Cortex of kidney (tissue), 1 donor: ENCODE measurements at places on chromosomes 5 and 9.

DNA sequence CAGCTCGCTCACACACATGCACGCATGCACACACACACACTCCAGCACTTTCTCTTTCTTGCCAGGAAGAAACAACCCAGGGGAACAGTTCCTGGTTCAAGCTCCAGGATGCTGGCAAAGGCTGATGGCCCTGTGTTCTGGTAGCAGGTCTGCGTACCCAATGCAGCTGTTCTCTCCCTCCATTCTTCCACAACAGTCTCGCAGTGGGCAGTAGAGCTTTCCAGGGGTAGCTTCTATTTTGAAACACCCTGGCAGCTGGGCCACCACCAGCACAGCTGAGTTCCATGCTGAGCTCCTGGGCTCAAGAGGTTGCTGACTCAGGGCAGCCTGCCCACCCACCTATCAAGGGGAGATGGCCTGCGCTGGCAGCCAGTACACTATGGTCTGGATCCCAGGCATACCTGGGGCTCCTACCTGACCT, 4.7 kb downstream of the VDAC1 start:
- DNase-seq = no peak

DNA sequence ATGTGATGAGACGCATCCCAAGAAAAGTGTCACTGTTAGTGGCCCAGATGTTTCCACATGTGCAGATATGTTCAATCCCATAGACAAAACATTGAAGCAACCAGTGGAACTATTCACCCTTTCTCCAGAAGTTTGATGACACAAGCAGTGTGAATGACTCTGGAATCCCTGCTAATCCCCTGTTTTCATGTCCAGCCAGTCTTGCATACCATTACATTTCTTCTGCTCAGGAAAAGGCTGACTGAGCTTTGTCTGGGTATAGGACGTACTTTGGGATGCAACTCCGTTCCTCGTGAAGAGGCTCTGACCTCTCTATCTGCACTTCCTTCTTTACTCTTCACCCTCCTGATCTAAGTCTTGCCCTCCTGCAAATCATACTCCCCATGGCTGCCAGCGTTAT, 172.4 kb downstream of the NTRK2 start:
- no peak for DNase-seq

DNA sequence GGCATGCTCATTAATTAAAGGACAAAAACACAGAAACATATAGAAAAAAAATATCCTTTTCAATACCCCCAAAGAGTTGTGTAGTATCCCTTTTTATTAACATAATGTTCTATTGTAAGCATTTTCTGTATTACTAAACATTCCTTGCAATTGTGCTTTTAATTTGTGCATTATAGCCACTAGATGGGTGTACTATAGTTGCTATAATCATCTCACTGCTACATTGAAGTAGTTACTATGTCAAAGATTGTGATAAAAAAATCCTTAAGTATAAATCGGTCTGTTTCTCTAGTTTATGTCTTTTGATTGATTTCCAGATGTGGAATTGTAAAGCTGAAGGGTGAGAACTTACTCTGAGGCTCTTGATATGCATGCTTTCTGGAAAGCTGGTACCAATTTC, 21.4 kb downstream of the FREM1 start:
- DNase-seq = no peak

GRCh38 chr9:135705376-135705775, 3.4 kb downstream of the KCNT1 start:
- no peak for DNase-seq

DNA sequence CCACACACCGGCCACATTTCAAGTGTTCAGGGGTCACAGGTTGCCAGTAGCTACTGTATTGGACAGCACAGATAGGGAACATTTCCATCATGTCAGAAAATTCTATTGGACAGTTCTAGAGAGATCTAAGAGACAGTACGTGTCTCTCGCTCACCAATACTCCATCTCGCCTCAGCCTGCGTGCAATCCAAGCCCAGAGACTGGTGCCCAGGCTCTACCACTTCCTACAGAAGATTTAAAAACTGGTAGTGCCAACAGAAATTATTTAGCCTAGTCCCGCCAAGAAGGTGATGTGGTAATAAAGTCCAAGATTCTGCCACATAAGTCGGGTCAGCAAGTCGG, 390 bp upstream of the SNX2 start:
- no peak for DNase-seq

GRCh38 chr9:108444400-108445358, 411.1 kb downstream of the ACTL7B start:
- no peak for DNase-seq

- DNase-seq = no peak
Measured at GRCh38 chr9:137412431-137412830, 10.5 kb downstream of the EXD3 start.

GRCh38 chr9:22683700-22684075, 237.1 kb downstream of the DMRTA1 start:
- no peak for DNase-seq

DNA sequence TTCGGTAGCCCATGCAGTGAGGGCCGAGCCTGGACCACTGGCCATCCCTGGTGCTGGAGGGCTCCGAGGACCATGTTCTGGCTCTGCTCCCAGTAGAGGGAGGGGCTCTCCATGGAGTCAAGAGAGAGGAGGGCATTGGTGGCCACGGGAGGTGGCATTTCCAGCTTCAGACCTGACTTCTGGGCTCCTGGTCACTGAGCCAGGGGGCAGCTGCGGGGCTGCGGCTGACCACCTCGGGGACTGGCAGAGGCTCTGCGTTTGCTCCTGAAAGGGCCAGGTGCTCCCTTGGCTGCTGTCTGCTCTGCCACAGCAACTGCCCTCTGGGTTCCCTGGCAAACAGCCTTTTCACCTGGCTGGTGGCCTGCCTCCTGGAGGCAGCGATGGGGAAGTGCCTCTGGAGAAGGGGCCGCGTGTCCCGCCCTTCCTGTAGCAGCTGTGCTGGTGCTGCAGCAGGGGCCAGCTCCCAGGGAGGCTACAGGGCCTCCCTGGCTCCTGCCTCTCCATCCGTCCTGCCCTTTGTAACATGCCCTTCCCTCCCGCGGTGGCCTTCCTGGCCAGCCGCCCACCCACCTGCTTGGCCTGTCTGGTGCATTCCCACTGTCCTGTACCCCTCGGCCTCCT, 144.6 kb downstream of the CACNA1B start:
- no peak for DNase-seq

- DNase-seq = no peak
Measured at GRCh38 chr5:55681301-55681700, 30.8 kb downstream of the SLC38A9 start.

DNA sequence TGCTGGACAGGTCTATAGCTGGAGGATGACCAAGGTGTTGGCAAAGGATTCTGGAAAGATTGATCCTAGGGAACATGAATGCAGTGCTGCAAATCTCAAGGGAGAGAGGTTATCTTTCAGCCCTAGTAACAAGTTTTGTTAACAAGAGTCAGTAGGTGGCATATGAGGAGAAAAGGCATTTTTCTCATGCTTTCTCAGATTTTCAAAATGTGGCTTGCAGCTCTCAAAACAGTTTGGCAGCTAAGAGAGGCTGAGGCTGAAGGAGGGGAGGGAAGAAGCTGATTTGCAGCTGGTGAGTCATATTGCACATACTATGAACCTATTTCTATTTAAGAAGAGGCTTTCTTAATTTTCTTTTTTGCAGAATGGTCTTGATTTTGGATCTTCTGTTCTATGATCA, 64.3 kb upstream of the PCA3 start:
- DNase-seq = no peak

- DNase-seq = no peak
Measured at GRCh38 chr9:6272229-6272598, 56.0 kb upstream of the TPD52L3 start.

DNA sequence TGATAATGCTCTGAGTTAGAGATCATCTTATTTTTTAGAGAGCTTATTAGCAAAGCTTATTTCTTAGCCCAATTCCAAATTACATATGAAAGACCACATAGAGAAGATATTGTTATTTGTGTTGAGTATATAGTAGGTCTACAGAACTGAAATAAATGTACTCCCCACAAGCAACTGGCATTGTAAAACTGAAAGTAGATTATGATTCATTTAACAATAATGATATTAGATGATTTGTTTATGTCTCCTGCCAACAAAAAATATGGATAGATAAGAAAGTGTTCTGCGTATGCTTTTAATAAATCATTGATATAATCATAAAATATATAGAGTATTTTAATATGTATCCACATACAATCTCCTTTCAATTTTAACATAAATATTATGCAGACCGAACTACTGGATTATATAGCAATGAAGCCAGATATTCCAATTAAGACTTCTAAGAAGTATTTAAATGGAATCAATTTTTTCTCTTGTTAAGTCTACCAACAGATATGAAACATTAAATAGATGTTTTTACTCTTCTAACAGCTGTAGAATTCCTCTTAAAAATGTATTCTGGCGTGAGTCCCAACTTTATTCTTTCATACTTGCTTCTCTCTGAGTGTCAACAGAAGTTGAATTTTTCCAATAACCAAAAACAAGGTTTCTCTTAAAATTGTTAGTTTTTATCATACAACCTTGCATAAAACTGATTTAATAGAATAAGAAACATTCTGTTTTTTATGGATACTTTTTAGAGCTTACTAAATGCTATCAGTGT, 15.6 kb upstream of the DAB2 start:
- no peak for DNase-seq

DNA sequence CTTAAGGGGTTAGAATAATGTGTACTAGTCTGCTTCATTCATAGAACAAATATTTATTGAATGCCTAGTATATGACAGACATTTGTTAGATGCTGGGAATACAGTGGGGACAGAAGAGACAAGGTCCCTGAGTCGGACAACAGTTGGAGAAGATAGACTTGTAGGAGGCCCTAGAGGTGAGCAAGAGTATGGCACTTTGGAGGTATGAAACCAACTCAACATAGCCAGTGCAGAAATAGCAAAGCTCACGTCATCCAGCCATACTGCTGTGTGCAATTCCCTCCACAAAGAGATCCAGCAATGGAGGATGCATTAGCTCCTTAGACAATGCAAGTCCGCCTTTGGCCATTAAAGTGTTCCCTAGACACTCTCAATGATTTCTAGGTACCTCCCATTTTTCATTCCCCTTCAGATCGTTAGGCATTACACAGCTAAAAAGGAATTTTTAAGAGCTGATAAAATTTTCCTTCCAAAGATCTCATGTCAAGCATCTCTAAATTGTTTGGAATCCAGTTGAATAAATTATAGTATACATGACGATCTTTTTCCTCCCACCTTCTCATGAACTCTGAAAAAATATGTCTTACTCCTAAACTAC, 1949.6 kb upstream of the WWC1 start:
- no peak for DNase-seq

- DNase-seq = no peak
Measured at GRCh38 chr9:25048098-25048724, 502.5 kb upstream of the IZUMO3 start.

- no peak for DNase-seq
Measured at GRCh38 chr9:110130791-110131416, 77.1 kb downstream of the C9orf152 start.

- no peak for DNase-seq
Measured at GRCh38 chr9:82255481-82256176, 267.1 kb downstream of the SPATA31D1 start.

- DNase-seq = no peak
Measured at GRCh38 chr5:149363358-149363757, 5.5 kb downstream of the PCYOX1L start.

GRCh38 chr5:54848581-54848980, 136.8 kb downstream of the ESM1 start:
- no peak for DNase-seq

GRCh38 chr9:109733690-109734089, 46.3 kb upstream of the PALM2AKAP2 start:
- no peak for DNase-seq

DNA sequence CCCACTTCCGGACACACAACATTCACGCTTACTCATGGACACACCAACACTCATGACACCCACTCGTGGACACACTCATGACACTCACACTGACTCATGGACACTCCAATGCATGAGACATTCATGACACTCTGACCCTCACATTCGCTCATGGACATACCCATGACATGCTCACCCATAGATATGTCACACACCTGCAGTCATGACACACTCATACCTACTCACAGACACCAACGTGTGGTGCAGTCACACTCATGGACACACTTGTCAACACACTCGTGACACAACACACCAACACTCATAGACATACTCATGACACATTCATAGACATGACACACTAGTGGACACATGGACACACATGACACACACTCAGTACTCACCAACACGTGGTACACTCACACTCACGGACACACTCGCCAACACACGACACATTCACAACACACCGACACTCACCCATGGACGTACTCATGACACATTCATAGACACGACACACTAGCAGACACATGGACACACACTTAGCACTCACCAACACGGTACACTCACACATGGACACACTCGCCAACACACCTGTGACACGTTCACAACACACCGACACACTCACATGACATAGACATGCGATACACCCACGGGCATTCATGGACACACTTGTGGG, 73.4 kb downstream of the PHF2 start:
- no peak for DNase-seq

GRCh38 chr9:92717201-92718085, 47.2 kb downstream of the BICD2 start:
- no peak for DNase-seq

DNA sequence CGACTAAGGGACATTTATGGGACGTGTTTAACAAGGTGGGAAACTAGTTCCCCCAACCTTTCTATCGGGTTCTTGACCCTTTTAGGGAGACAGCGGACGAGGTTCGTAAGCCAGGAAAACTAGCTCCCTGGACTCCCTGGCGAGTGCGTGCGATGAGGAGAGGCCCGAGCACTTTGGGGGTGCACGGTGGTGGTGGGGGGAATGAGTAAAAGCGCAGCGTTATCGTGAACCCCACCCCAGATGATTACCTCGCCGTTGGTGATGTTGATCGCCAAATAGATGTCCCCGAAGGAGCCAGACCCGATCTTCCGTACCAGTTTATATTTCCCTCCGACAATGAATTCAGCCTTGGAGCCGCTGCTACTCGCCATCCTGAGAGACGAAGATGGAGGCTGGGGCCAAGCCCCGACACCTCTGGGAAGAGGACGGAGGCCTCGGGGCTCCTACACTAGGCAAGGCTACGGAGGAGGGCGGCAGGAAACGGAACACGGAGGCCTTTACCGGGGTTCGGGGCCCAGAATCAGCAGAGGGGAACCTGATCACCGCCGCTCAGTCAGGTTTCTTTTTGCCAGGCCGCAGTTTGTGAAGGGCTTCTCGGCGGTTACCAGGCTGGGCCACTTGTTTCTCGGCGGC, 529 bp downstream of the CSNK1A1 start:
- DNase-seq = no peak

GRCh38 chr9:1440256-1440655, 390.1 kb downstream of the DMRT2 start:
- no peak for DNase-seq

- DNase-seq = no peak
Measured at GRCh38 chr5:136228136-136228757, 35.3 kb upstream of the SMIM32 start.

- no peak for DNase-seq
Measured at GRCh38 chr9:98960409-98960808, 16.7 kb downstream of the COL15A1 start.

DNA sequence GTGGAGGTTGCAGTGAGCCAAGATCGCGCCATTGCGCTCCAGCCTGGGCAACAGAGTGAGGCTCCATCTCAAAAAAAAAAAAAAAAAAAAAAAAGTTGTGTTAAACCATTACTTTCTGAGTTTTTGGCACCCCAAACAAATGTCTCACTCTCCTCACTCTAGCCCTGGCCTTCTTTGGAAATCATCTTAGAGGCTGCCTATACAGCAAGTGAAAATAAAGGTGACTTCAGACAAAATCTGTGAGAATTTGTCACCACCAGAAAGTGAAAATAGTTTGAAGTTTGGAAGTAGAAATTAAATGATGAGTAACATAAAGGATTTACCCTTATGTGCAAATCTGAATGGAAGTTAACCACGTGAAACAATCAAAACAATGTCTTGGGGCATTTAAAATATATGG, 7.2 kb upstream of the ZNF131 start:
- DNase-seq = no peak

GRCh38 chr9:126374366-126374781, 47.7 kb downstream of the MVB12B start:
- DNase-seq = no peak
